Dermis blood vessel endothelial cell (primary cell): ENCODE measurements at places on chromosomes 6 and 20. TPM values are rescaled to one million over a fixed set of nuclear protein-coding genes. Genes with fewer than 3 reads are reported as not detected.
A peak's percentile ranks its signal among the peaks of the same experiment; 100 is the strongest.

BYSL gene
- 15.8 and 22.1 TPM in 2 replicates for total RNA-seq

KCNB1 gene
- under 0.01 TPM in 1 of 2 replicates, not detected in the other for total RNA-seq

CDK19 gene
- 9.7 and 10.7 TPM in 2 replicates for total RNA-seq

DNA sequence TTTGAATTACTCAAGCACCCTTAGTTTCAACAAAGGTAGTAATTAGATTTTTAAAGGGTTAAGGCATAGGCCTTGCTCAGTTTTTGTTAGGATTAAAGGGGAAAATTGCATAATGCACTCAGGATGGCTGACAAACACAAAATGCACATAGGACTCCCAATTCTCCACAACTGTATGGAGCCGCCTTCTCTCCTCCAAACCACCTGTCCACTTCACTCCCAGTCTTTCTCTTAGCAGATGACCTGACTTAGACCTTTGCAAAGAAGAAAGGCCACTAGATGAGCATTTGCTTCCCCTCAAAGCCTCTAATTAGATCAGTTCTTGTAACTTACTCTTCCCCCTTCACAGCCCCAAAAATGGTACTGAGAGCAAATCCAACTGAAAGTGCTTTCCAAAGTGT is 20.1 kb downstream of the NSFL1C start:
- no peak for DNase-seq

SYCP2L gene
- 0.17 TPM in 1 of 2 replicates, not detected in the other for total RNA-seq

MMP24 gene
- total RNA-seq, result 0.68 and 0.88 TPM in 2 replicates

SMOC2 gene
- not detected in 2 replicates for total RNA-seq

GRCh38 chr20:17843246-17844132 is 125.1 kb downstream of the SNX5 start:
- peak; percentile 57 for DNase-seq

DNA sequence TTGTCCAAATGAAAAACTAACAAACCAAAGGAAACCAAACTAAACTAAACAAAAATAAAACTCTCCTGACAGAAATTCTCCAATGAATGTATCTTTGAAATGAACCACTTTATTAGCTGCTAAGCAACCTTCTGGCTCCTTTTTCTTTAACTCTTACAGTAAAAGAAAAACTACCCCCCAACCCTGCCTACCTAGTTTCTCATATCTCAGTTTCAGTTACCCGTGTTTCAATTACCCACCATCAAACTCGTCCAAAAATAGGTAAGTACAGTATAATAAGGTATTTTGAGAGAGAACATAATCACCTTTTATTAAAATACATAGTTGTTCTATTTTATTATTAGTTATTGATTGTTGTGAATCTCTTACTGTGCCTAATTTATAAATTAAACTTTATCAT is 177.4 kb upstream of the THEMIS start:
- no peak for DNase-seq

GRCh38 chr20:47713878-47714450 is 71.3 kb downstream of the SULF2 start:
- DNase-seq, result peak; percentile 40

TAF4 gene
- 3.6 and 7.6 TPM in 2 replicates for total RNA-seq

GRCh38 chr6:137224799-137225198 is 5.6 kb upstream of the IFNGR1 start:
- DNase-seq, result no peak
